ENCODE measurements at places on chromosomes 1 and 21.

- DNase-seq, result no peak
Observed at GRCh38 chr21:19508442-19508841, 1104.9 kb upstream of the TMPRSS15 start.

- no peak for DNase-seq
Observed at GRCh38 chr1:2804628-2805351, 3.3 kb upstream of the TTC34 start.

DNA sequence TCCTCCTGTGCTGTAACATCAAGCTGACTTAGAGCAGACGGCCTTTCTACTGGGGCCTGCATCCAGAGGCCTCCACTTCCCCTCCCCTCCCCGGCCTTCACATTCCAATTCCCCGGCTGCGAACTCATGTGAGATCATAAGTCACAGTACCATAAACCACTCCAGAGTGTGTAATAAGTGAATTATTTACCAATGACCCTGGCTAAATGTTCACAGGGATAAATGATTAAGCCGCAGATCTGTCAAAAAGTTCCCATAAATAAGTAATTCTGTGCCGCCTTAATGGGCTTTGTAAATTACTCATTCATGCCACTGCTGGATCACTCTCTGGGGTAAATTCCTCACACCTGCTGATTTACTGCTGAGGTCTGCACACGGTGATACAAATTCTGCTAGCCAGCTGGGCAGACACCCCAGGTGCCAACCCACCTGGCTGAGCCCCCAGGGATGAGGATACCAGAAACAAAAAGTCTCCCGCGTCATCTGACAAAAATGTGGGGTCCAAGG lies 27.4 kb upstream of the KIRREL1 start:
- no peak for DNase-seq

- DNase-seq, result no peak
Observed at GRCh38 chr1:113856401-113856790, 15.1 kb downstream of the PTPN22 start.

- DNase-seq, result no peak
Observed at GRCh38 chr1:94475232-94475631, 57.0 kb downstream of the ABCD3 start.

- no peak for DNase-seq
Observed at GRCh38 chr21:45866551-45866950, 115.0 kb upstream of the COL6A1 start.

- DNase-seq, result no peak
Observed at GRCh38 chr1:157136133-157136532, 2.1 kb downstream of the ETV3 start.

GRCh38 chr1:183991756-183992155 lies 45.8 kb downstream of the COLGALT2 start:
- no peak for DNase-seq

GRCh38 chr1:234973426-234974250 lies 155.0 kb downstream of the TOMM20 start:
- peak; percentile 67 for DNase-seq

DNA sequence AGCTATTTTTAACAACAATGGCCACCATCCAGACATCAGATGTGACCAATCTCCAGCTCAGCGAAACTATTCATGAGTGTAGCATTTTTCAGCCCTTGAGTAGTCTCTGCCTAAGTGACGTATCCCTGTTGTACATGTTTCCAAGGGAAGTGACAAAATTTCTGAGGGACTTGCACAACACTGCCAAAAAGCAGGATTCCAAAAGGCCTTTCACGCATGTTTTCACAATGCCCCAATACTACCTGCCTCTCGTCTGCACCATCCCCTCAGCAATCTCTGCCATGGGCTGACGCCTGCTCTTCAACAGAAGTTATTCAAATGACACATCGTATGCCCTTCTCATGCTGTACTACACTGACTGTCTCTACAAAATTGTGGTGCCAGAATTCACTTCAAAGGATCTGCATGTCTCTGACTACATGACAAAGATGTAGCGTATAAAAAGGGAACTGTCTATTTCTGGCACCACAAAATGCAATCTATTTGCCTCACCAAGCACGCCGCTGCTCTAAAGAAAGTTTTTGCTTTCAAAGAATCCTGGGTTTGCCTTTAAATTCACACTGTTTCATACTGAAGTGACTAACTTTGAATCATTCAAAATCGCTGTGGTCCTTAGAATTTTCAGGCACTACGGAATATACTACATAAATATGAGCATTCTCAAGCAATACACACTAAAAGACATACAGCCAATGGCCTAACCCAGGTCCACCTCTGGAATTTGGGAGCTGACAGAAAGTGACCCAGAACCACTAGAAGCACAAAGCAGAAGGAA lies 32.9 kb downstream of the JAK1 start:
- DNase-seq, result no peak

DNA sequence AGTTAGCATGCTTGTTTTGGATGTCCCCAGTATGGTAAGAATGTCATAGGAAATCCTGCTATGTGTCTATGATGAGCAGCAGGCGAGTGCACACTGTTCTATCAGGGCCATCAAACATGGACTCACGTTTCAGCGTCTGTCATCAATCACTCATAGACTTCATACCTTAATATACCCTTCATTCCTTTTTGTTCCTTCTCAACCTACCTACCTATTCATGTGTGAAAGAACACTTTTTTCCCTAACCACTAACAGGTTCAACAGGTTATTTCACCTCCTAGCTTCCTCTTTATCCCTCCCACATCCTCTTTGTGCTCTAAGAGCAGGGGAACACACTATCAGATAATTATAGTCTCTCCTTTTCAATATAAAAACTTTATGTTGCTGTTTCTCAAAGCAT lies 300.6 kb downstream of the TM2D1 start:
- DNase-seq, result no peak

- DNase-seq, result no peak
Observed at GRCh38 chr21:45945868-45946210, 35.7 kb upstream of the COL6A1 start.

- DNase-seq, result no peak
Observed at GRCh38 chr1:184740344-184740743, 14.3 kb downstream of the EDEM3 start.

- DNase-seq, result no peak
Observed at GRCh38 chr1:163278602-163279001, 43.2 kb upstream of the NUF2 start.

- no peak for DNase-seq
Observed at GRCh38 chr1:165365341-165365740, 8.8 kb upstream of the LMX1A start.

DNA sequence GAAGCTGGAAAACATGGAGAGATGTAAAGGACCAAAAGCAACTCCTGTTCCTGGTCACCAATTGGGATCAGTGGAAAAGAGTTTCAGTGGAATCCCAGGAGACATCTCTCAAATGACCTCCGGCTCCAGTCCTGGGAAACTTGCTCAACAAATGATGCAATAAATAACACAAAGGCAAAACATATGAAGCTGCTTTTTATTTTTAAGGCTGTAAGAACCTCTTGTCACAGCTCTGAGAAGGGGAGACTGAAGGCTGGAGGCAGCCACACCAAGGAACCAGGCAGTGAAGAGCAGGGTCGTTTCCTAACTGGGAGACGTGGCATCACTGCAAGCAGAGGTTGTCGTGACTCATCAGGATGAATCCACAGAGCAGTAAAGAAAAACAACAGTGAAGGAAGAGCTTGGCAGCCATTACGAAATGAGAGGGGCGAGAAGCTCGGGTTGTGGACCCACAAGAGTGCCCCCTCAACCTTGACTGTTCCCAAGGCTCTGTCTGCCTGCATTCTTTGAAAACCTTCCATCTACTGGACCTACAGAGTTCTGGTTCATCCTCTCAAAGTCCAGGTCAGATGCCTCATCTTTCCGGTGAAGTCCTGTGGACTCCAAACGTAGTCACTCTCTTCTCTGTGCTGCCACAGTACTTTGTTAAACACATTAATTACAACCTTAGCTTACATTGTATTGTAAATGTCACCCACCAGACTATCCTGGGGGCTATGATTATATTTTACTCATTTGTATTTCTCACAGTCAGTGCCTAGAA lies 32.1 kb downstream of the JAK1 start:
- DNase-seq, result no peak

- DNase-seq, result no peak
Observed at GRCh38 chr1:227541129-227541528, 22.2 kb upstream of the ZNF678 start.

DNA sequence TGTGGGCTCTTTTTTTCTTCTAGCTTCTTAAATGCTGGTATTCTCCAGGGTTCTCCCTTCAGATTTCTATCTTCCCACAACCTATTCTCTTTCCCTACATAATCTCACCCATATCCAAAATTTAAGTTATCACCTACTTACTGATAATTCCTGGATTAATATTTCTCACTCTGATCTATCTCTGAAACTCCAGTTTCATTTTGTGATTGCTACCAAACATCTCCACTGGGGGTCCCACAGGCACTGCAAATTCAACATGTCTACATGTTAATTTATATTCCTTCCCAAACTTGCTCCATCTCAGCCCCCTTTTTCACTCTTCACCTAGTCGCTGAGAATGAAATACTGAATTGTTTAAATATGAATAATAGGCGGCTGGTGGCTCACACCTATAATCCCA lies 9.9 kb upstream of the C1orf141 start:
- DNase-seq, result no peak

DNA sequence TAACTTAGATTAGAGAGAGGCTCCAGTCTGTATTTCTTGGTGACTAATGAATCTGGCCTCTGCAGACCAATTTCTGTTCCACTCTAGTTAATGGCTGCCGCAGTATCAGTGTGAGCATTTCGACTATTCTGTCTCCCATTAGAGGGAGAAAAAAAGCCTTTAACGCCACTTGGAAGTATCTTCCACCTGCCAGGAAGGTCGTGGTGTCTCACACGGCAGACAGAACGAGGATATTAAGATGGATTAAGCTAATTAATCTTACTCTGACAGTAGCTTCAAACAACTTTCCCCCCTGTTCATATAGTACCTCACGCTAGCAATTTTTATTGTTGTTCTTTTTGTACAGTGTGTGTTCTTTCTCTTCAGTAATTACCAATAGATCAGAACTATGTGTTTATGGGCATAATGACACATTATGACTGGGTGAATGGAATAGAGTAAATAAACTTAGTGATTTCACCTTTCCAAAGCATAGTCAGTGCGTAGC lies 153.8 kb downstream of the ADGRL2 start:
- DNase-seq, result peak; percentile 64

- no peak for DNase-seq
Observed at GRCh38 chr1:246875041-246876026, 56.4 kb downstream of the AHCTF1 start.

DNA sequence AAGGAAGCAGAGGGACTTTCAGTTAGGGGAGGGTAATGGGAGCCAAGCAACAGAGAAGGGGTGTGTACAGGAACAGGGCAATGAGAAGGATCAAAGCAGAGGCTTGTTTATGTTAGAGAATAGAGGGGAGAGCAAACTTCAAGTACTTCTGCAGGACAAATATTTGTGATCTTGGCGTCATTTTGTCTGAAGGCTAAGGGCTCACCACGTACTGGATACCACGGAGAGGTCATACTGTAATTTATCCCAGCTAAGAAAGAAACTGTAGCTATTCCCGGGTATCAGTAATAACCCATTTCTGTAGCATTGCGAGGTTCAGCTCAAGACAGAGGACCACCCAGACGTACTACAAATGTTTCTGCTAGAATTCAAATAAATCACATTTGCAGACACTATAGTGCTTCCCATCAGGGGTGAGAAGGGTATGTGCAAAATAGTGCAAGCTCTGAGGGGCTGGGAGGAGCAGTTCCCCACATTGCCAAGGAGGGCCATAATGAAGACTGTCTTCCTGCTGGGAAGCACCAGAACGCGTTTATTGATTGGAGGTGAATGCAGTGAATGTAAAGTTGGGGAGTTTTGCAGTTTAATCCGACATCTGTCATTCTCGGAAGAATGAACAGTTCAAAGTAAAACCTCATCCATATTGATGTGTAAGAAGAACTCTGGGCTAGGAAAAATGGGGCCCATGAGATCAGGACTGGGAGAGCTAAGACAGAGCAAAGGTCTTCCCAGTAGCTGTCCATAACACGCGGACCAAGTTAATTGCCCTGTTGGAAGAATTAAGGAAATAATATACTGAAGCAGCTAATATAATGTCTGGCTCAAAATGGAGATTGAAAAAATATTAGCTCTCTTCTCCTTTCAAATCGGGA lies 136.9 kb downstream of the RWDD3 start:
- no peak for DNase-seq

- DNase-seq, result peak; percentile 18
Observed at GRCh38 chr1:228004331-228004855, 2.4 kb upstream of the WNT3A start.

- no peak for DNase-seq
Observed at GRCh38 chr1:30253807-30254440, 469.5 kb downstream of the MATN1 start.

DNA sequence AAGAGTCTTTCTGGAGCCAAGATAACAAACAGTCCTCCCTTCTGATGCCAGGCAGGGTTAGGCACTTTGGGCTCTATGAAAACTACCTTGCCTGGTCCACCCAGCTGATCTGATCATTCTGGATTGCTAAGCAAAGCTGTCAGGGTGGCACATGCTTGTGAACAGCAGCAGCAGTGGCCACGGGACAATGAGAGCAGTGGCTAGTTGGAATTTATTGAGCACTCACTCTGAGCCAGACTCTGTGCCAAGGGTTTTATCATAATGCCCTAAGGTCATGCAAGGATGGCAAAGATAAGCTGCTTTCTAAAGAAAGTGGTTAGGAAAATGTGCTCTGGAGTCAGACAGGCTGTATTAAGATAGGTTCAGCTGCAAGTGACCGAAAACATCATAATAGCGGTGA lies 390.4 kb upstream of the VAMP3 start:
- no peak for DNase-seq

DNA sequence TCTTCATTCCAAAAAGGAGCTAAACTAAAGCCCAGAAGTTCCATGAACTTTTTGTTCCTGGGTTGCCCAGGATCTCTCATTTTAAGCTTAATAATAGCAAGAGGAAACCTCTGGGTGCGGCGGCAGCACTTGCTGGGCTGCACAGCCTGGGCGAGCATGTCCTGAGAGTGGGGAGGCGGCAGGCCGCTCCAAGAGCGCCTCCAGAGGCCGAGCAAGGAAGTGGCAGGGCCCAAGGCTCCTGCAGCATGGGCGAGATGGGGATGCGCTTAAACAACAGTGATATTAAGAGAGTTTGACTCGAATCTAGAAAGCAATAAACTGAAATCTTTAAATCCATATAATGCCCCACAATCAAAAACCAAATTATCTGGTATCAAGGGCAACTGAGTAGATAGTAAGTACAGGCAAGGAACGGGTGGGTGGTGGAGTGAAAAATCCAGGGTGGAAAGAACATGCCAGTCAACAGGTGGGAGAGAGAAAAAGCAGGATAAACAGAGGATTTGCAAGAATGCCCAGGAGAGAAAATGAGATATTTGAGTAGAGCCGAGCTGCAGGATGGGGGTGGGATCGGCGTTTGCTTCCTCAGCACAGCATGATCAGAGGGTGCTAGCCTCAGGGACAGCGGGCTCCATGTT lies 14.1 kb upstream of the TNR start:
- DNase-seq, result no peak

GRCh38 chr21:40176724-40177123 lies 309.5 kb downstream of the PCP4 start:
- peak; percentile 82 for DNase-seq
